Left forelimb (tissue), 1 donor: ENCODE measurements at places on chromosomes 16 and 17.

- no peak for DNase-seq
Measured at GRCh38 chr17:47929218-47930000, 12.0 kb upstream of the PNPO start.

GRCh38 chr17:73757420-73757819, 113.2 kb upstream of the SDK2 start:
- no peak for DNase-seq

GRCh38 chr17:40921026-40921425, 16.4 kb downstream of the KRT23 start:
- DNase-seq = no peak

GRCh38 chr16:47872225-47872624, 283.6 kb downstream of the ABCC12 start:
- no peak for DNase-seq

DNA sequence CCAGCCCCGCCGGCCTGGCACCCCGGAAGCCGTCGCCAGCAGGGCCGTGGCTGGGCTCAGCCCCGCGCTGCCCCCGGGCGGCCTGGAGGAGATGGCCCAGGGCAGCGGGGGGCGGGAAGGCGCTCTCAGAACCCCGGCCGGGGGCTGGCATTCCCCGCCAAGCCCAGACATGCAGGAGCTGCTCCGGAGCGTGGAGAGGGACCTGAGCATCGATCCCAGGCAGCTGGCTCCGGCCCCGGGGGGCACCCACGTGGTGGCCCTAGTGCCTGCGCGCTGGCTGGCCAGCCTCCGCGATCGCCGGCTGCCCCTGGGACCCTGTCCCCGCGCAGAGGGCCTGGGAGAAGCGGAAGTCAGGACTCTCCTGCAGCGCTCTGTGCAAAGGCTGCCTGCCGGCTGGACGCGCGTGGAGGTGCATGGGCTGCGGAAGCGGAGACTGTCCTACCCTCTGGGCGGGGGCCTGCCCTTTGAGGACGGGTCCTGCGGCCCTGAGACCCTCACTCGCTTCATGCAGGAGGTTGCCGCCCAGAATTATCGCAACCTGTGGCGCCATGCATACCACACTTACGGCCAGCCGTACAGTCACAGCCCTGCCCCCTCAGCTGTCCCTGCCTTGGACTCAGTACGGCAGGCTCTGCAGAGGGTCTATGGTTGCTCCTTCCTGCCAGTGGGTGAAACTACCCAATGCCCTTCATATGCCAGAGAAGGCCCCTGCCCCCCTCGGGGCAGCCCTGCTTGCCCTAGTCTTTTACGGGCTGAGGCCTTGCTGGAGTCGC, 551 bp downstream of the WDR81 start:
- DNase-seq = no peak

GRCh38 chr17:50187394-50187725, 14.1 kb downstream of the COL1A1 start:
- DNase-seq = no peak

DNA sequence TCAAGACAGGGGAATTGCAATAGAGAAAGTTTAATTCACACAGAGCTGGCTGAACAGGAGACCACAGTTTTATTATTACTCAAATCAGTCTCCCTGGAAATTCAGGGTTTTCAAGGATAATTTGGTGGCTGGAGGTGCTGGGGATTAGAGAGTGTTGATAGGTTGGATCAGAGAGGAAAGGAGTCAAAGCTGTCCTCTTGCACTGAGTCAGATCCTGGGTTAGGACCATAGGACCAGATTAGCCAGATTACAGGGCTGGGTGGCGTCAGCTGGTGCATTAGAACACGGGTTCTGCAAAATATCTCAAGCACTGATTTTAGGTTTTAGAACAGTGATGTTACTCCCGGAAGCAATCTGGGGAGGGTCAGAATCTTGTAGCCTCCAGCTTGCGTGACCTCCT, 1.8 kb upstream of the NSMCE1 start:
- DNase-seq = no peak

- peak; percentile 73 for DNase-seq
Measured at GRCh38 chr17:43755389-43755875, 3.2 kb downstream of the SOST start.

DNA sequence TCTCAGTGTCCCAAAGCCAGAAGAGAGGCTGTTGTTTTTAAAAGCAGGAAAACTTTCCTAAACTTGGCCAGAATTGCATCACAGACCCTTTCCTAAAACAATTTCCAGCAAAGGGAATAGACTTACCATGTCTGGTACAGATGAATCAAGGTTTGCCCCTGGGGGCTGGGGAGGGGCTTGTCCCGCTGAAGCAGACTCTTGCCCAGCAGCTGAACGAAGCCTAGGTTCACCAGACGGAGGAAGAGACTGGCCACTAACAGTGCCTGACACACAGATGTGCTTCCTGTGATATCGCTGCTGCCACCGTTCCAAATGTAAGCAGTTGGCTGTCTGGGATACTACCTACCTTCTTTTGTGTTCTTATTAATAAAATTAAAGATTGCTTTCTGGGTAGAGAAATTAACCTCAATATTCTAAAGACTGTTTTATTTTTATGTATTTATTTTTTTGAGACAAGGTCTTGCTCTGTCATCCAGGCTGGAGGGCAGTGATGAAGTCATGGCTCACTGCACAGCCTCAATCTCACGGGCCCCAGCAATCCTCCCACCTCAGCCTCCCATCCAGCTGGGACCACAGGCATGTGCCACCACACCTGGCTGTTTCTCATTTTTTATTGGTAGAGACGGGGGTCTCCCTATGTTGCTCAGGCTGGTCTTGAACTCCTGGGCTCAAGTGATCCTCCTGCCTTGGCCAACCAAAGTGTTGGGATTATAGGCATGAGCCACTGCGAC, 13.5 kb downstream of the PRCD start:
- no peak for DNase-seq

DNA sequence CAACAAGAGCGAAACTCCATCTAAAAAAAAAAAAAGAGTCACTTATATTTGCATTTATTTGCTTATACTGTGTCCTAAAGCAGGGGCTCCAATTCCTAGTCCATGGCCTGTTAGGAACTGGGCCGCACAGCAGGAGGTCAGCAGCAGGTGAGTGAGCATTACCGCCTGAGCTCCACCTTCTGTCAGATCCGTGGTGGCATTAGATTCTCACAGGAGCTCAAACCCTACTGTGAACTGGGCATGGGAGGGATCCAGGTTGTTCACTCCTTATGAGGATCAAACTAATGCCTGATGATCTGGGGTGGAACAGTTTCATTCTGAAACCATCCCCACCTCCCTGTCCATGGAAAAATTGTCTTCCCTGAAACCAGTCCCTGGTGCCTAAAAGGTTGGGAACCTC, 24.9 kb downstream of the ITGB3 start:
- DNase-seq = no peak

DNA sequence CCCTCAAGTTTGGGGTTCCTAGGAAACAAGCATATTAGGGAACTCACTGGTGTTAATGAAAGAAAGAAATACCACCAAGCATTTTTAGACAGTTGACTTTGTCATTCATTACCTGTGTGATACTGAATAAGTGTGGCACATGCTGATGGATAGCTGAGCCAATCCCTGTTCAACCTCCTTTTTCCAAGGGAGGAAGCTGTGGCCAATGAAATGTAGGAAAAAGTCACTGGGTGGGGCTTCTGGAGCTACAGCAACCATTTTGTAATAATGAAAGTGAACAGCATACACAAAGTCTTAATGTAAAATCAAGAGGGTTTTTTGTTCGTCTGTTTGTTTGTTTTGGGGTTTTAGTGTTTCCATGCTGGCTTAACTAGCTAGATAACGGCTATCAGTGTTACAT, 254.3 kb upstream of the SALL1 start:
- no peak for DNase-seq

DNA sequence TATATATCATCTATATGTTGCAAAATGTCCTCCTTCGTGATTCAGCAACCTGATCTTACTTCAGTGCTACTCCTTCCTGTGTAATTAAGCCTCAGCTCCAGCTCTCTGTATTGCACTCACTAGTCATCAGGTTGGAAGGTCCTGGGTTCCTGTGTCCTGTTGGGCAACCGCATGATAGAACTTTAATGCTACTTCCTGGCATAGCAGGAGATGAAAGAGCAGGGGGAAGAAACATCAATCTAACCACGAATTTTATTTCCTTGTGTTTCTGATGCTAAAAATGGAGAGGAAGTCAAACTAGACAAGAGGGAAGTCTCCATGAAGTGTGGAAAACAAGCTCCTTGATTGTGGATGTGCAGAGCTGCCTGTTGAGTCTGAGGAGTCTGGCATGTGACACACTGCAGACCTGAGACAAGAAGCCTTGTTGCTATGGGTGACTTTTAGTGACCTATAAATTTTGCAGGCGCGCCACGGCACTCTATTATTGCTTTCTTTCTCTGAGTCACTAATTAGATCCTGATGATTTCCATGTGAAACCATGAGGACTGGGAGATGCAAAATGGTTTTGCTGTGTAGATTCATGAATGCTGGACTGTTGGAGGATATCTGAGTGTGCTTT, 25.6 kb downstream of the IGSF6 start:
- no peak for DNase-seq

DNA sequence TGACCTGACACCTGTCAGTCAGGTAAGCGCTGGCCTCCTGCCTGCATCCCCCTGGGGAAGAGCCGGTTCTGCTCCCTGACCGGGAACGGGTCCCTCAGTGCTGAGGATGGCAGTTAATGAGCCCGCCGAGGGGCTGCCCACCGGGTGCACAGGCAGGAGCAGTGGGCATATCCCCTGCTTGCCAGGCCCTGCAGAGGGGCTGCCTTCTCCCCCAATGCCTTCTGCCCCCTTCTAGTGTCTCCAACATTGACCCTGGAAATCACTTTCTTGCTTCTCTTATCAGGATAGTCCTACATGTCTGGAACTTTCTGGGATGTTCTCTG, 388.5 kb downstream of the SEC14L1 start:
- no peak for DNase-seq

DNA sequence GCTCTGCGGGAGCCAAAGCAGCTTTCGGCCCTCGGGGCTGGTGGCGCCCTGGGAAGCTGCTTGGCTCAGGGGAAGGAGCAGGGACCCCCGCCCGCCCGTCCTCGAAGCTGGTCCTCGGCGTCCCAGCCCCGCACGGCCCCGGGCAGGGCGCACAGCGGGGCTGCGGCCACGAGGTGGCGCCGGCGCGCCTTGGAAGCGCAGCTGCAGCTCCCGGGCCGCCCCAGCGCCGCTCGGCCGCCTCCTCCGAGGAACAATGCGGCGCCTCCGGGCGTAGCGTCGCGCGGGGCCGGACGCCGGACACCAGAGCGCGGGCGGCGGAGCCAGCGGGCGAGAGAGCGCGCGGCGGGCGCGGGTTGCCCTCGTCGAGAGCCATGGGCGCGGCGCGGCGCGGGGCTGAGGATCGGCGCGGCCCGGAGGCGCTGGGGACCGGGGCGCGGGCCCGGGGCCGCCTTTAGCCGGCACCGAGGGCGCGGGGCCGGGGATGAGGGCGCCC, at the start of gene MGAT5B:
Gene MGAT5B, plus strand, starts transcription at position 229 of the 493 bp plus-strand sequence. CDS start 626 bp downstream, outside the sequence.
- DNase-seq = peak; percentile 88

- no peak for DNase-seq
Measured at GRCh38 chr16:89917773-89918452, 749 bp upstream of the MC1R start.

DNA sequence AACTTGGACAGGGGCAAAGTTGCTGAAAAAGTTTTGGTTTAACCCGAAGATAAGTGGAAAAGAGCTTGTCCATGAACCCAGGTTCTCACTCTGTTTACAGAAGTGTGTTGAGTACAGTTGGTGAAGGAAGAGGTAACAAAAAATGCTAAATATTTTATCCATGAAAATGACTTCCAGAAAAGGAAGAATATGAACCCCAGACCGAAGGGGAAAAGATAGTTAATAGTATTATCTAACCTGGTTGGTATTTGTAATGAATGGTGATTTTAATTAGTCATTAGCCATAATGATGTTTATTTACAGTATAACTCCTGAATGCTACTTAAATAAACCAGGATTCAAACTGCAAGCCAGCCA, 574 bp upstream of the TMEM106A start:
- no peak for DNase-seq

DNA sequence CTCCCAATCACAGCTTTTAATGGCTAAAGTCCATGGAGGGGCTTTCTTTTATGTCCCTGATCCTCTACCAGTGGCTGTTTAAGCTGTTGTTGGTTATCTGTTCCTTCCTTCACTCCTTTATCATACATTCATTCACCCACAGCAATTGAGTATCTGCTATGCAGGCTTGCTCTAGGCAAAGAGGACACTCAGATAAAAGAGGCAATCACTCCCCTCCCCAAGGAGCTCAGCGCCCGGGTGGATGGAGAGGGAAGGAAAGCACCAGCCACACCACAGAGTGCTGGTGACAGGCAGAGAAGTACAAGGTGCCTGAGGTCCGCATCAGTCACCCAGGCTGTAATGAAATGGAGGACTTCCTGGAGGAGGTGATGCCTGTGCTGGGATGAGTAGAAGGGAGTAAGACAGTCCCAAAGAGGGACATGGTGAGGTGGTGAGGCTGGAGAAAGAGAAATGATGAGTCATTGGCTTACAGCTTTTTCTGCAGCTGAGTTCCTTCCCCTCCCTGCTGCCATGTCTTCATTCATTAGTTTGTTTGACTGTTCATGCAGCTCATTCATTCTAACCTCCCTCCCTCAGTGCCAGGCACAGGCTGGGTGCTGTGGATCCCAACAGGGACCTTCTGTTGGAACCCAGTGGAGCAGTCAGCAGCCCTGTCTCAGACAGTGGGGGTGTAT, 12.8 kb upstream of the NGFR start:
- DNase-seq = no peak

- no peak for DNase-seq
Measured at GRCh38 chr17:30476726-30477082, 504 bp upstream of the GOSR1 start.

DNA sequence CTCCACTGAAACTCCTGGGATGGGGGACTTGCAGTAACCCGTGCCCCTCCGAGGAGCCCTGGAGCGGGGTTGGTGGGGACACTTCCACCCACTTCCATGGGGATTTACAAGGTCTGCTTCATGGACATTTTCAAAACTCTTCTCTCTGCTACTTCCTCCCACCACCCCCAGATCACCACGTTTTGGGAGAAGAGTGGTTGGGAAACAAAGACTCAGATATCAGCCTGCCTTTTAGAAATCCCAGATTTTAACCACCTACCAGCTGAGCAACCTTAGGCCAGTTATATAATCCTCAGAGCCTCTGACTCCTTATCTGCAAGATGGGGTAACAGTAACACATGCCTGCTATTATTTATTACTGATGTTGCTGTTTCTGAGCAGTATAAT, 184.8 kb downstream of the CCDC182 start:
- no peak for DNase-seq

GRCh38 chr16:3520413-3520812, 19.6 kb downstream of the CLUAP1 start:
- peak; percentile 53 for DNase-seq

DNA sequence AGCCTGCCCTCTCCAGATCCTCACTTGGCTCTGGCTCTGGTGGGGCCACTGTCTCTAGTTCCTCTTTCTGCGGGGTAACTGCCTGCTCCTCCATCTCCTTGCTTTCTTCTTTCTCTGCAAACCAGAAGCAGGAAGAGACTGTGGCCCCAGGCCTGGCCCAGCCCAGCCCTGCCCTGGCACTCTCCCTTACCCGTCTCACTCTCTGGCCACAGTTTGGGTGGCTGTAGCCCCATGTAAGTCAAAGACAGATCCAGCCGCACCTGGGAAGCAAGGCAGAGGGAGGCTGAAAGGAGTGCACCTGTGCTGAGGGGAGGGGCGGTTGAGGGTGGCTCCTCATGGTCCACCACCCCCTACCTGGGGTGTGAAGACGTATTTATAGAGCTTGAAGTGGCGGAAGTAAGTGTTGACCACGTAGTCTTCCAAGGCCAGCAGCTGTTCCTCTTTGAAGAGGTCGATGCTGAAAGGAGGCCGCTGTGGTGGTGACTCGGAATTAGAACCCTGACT, 2.8 kb downstream of the CFAP119 start:
- no peak for DNase-seq
